ENCODE measurements at places on chromosomes 5 and 9.

GRCh38 chr5:107875833-107876232 lies 205.1 kb upstream of the EFNA5 start:
- DNase-seq, result no peak

DNA sequence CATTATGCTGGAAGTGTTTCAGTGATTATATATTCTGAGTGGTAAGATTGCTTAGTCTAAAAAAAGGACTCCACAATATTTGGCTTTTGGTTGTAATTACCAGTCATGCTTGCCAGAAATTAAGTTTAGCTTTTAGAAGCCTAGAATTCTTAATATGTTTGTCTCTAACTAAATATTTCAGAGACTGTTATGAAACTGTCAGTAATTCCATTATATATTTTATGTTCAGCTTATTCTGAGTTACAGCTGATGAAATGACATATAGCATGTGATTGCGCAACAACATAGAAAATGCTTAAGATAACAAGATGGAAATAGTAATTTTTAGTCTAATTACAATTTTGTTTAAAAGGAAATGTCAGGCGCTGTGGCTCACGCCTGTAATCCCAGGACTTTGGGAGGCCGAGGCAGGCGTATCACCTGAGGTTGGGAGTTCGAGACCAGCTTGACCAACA lies 44.2 kb downstream of the KIAA1958 start:
- no peak for DNase-seq

GRCh38 chr5:121890297-121890858 lies 38.7 kb downstream of the FTMT start:
- DNase-seq, result no peak

- no peak for DNase-seq
Measured at GRCh38 chr5:132445640-132445923, 45.0 kb downstream of the IRF1 start.

DNA sequence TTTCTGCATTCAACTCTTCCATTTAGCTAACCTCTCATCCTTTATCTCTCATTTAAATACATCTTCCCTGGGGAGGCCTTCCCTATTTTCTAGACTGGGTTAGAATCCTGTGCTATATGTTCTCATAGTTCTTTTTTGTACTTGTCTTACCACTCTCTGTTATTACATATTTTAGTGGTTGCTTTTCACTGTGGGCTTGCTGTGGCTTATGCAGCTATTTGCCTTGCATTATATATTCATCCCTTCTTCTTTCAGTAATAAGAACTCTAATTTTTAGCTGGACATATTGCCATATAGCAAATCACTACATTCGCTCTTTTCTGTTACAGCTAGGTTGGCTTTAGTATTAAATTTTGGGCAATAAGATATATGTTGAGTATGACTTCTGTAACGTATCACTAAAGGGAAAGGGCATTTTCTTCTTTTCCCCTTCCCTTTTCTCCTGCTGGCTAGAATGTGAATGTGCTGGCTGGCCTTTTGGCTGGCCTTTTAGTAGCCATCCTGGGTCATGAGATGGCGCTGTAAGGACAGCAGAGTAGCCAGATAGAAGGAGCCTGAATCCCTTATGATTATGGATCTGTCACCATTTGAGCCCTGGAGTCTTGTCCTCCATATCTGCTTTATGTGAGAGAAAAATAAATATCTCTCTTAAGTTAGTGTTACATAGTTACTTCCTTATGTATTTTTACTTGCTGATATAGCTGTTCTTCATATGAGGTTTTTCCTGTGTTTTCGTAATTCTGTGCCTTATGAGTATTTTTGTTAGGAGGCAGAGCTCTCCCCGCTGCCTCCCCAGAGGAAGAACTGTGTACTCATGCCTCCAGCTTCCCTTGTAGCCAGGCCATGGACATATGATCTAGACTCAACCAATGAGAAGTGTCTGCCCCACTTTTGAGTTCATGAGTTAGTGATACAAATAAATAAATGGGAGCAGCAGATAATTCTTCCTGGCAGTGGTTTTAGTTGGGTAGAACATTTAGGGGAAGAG lies 65.8 kb downstream of the NDUFAF2 start:
- DNase-seq, result no peak

DNA sequence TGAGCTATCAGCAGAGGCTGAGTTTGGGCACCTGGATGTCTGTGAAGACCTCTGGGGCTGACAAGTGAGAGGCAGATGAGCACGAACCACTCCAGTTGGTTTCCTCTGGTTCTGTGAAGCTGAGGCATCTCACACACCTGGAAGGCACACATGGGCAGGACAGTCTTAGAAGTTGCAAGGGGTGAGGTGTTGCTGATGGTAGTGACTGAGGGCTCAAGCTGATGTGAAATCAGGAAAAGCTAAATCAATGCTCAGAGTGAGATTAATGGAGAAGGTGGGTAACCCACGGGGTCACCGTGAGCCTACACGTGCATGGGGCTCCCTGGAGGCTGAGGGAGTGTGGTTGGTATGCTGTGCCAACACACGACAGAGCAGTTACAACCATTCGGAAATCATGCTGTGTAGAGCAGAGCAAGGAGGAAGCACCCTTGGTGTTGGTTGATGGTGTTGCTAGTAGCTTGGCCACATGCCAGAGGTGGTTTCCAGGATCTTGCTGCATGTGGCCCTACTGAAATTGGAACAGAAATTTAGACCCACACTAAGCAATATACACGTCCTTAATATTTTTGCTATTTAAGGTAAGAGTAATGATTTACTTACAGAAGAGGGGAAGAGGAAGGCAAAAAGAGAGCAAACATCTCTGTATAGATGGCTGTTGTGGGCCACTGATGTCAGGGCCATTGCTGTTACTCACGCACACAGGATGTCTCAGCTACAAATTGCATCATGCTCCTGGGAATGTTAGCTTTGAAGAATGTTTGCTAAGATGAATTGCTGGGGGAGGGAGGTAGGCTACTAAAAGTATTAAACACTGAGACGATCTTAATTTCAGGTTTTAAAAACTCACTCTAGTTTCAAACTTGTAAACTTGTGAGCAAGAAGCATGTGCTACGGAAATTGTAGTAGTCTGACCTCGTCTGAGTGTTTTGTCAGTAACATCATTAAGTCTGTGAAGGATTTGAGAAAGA lies 170.5 kb downstream of the ARHGEF28 start:
- no peak for DNase-seq

- DNase-seq, result no peak
Measured at GRCh38 chr9:11323457-11323856, 710.7 kb upstream of the PTPRD start.

- no peak for DNase-seq
Measured at GRCh38 chr5:7873216-7873615, 4.3 kb downstream of the MTRR start.

GRCh38 chr9:12054235-12054634 lies 639.0 kb upstream of the TYRP1 start:
- no peak for DNase-seq

Data from substantia nigra (tissue), 51 donors.